Hippocampal formation (tissue), 2 donors: ENCODE measurements at places on chromosomes 11 and 22.

GRCh38 chr11:69814902-69815301, 4.3 kb downstream of the FGF3 start:
- no peak for DNase-seq

DNA sequence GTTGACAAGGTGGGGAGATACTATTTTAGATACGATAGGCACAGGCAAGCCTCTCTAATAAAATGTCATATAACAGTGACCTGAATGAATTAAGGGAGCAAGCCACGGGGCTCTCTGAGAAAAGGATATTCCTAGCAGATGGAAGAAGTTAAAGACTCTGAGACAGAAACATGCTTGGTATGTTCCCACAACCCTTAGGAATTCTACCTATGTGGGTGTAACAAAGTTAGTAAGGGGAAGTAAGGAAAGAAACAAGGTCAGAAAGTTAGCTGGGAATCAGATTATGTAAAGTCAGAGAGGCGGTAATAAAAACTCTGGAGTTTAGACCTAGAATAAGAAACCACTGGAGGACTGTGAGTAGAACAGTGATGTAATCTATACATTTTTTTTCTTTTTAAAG, 59.7 kb upstream of the GDPD4 start:
- no peak for DNase-seq

GRCh38 chr11:121489823-121490222, 37.1 kb upstream of the SORL1-AS1 start:
- no peak for DNase-seq

DNA sequence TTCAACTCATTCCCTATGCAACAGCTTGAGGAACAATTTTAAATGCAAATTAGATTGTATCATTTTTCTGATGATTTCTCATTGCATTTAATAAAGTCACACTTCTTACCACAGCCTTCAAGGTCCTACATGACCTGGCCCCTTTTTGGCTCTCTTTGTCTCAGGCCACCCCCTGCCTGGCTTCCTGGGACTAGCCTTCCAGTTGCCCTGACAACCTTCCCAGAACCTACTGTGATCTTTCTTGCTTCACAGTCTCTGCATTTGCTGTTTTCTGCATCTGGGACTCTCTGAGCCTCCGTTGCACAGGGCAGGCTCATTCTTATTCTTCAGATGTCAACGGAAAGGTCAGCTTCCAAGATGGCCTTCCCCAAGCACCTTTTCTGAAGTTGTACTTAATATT, 12.9 kb downstream of the APLNR start:
- no peak for DNase-seq

GRCh38 chr11:19966441-19966840, 193.8 kb downstream of the DBX1 start:
- no peak for DNase-seq

DNA sequence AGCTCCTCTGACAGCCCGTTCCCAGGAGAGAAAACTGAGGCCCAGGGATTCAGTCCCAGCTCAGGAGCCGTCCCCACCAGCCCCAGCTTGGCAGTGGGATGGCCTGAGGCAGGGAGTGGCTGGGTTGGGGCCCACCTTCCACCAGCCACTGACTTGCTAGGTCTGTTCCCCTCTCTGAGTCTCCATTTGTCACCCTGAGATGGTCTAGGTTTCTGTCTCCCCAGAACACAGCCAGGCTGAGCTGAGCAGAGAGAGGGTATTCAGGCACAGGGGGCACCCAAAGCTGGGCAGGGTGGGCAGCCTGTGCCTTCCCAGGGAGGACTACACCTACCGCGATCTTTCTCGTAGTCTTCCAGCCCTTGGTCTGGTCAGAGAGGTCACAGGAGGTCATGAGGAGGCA, 95.7 kb downstream of the PDE2A start:
- no peak for DNase-seq

DNA sequence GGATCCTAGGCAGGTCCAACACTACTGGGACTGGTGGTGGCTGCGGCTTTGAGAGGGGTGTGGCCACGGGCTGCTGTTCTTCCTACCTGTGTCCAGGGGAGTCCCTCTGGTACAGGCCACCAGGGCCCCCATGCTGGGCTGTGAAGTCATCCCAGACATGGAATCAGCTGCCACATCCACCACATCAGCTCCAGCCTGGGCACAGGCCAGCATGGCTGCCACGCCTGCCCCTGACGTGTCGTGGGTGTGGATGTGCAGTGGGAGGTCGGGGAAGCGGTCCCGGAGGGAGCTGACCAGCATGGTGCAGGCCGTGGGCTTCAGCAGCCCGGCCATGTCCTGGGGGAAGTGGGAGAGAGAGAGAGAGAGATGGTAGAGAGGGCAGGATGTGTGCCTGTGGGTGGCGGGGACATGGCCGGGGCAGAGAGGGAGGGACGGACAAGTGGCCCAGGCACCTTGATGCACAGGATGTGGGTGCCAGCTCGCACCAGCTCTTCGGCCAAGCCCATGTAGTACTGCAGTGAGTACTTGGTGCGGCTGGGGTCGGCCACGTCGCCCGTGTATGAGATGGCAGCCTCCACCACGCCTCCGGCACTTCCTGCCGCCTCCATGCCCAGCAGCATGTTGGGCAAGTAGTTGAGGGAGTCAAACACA, 6.2 kb upstream of the LRFN4 start:
- no peak for DNase-seq

GRCh38 chr22:49618677-49618953, 209.1 kb downstream of the BRD1 start:
- no peak for DNase-seq

- no peak for DNase-seq
Observed at GRCh38 chr11:103789952-103790351, 246.5 kb upstream of the DDI1 start.

GRCh38 chr11:48106166-48106565, 110.4 kb upstream of the OR4B1 start:
- no peak for DNase-seq

DNA sequence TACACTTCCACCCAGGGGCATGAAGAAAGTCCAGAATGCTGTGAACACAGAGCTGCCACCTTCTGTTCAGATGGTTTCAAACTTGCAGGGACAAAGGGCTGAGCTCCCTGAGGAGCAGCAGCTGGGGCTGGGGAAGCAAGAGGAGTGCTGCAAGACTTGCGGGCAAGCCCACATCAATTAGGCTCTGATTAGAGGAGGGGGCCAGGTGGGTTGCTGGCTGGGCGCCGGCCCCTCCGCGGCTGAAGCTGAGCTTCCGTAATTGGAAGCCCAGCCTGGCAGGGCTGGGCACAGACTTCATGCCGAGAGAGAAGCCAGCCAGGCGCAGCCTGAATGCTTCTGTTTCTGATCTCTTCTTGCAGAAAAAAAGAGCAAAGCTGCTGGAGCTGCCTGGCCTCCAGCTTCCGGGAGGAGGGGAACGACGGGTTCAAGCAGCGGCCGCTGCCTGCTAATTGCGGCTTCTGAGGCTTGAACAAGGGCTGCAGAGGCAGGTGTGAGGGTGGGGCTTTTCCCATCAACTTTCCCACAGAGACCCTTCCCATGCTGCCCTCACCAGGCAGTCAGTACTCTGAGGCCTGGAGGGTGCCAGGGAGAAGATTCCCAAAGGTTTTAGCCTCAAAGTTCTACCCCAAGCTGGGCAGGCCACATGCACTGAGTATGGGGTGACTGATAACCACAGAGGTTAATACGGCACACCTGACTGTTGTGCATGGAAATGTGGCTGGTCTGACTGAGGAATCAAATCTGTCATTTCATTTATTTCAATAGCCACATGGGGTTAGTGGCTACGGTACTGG, 91.1 kb upstream of the LMO1 start:
- peak; percentile 15 for DNase-seq

- DNase-seq, result no peak
Observed at GRCh38 chr22:35657571-35658312, 9.5 kb downstream of the APOL6 start.

DNA sequence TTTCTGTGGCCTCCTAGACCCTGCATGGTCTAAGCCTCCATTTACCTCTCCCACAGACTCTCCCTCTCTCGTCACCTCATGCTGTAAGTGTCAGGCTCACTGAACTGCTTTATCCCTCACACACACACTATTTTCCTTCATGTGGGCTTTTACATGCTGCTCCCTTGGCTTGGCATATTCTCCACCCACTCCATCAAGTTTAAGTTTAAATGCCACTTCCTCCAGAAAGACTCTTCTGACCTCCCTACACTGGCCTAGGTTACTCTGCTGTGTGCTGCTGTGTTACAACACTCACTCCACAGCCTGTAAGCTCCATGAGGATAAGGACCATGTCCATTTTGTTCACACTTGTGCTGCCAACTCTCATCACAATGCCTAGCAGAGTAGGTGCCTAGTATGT, 2.5 kb downstream of the DCHS1 start:
- no peak for DNase-seq

DNA sequence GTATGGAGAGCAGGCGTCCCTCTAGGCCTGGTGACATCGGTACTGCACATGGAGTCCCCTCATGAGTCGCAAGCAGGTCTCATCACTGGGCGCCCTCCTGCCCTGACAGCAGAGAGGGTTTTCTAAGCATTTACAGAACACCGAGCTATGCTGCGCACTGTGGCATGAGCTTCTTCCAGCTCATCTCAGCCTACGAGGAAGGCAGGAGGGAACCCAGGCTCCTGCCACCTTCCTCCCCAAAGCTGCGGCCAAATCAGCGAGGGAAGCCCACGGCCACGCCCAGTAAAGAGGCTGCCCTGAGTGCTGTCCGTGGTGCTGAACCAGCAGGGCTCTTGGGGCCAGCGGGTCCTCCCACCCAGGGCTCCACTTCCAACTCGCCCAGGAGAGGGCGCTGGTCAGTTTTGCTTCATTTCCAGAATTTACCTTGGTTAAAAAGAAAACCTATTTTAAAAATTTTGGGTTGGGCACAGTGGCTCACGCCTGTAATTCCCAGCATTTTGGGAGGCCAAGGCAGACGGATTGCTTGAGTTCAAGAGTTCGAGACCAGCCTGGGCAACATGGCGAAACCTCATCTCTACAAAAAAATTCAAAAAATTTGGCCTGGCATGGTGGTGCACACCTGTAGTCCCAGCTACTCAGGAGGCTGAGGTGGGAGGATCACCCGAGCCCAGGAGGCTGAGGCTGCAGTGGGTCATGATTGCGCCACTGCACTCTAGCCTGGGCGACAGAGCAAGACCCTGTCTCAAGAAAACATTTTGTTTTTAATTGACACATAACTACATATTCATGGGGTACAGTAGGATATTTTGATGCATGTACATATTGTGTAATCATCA, 34.2 kb downstream of the PHF21B start:
- DNase-seq, result no peak

- DNase-seq, result no peak
Observed at GRCh38 chr11:113831314-113831713, 44.1 kb downstream of the USP28 start.

- no peak for DNase-seq
Observed at GRCh38 chr11:102384419-102385079, 37.5 kb downstream of the BIRC2 start.

GRCh38 chr11:76788661-76789442, 5.7 kb downstream of the TSKU start:
- DNase-seq, result peak; percentile 18

DNA sequence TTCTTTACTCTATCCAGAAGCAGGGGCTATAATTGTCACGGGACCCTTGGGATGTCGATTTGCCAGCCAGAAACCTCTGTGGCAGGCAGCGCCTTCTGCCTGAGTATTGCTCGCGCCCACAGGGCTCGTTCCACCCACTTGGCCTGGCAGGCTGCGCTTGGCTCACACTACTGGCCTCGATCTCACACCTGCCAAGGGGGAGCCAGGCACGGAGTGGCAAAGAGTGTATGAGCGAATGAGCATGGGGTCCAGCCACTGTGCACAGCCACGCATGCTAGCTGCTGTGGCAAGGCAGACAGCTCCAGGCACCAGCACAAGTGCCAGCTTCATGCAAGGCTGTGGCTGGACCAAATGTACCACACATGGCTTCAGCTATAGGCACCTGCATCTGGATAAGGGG, 599.8 kb downstream of the DLG2 start:
- no peak for DNase-seq

- DNase-seq, result no peak
Observed at GRCh38 chr22:29251981-29252911, 15.5 kb downstream of the RHBDD3 start.
